Activated CD8-positive, alpha-beta memory T cell treated with anti-CD3 and anti-CD28 coated beads, Interleukin-2, amount 10 ng/mL, durations not matched to agents 7 days and 5 days (primary cell): ENCODE measurements at places on chromosomes 12 and 14. TPM values are rescaled to one million over a fixed set of nuclear protein-coding genes. Genes with fewer than 3 reads are reported as not detected.

DNA sequence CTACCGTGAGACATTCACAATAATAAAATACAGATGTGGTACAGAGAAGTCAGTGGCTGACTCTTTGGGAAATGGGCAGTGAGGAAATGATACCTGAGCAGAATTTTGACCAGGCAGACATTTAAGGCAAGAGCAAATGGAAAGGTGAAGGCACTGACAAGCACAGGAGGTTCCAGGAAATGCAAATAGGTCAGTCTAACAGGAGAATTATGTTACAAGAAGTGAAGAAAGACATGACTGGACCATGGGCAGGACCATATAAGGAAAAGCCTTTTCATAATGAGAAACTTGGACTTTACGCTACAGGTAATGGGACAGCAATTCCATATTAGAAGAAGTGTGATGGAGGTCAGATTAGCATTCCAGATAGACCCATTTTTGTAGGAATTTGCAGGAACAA is 338.9 kb downstream of the PDZRN4 start:
- H3K27me3 ChIP-seq: peaks cover 3% of the 10 kb centered on the region
- peaks cover 3% of the 10 kb centered on the region for H3K4me1 ChIP-seq
- no peak for DNase-seq
- no peak overlapping the region for H3K27ac ChIP-seq
- no peaks in the 10 kb centered on the region for H3K36me3 ChIP-seq
- H3K4me3 ChIP-seq: no peak overlapping the region

- H3K4me3 ChIP-seq: peak overlapping the region; percentile 91
- peak overlapping the region; percentile 43 for H3K27ac ChIP-seq
- peaks cover 25% of the 10 kb centered on the region for H3K36me3 ChIP-seq
- DNase-seq: no peak
Measured at GRCh38 chr14:60163693-60164092, 1.5 kb downstream of the DHRS7 start.

- no peaks in the 10 kb centered on the region for H3K4me1 ChIP-seq
- H3K27me3 ChIP-seq: no peaks in the 10 kb centered on the region
- no peak for DNase-seq
- no peak overlapping the region for H3K4me3 ChIP-seq
- H3K36me3 ChIP-seq: no peaks in the 10 kb centered on the region
- H3K27ac ChIP-seq: no peak overlapping the region
Measured at GRCh38 chr12:129556082-129556481, 347.7 kb downstream of the TMEM132D start.

The CCDC197 gene
- total RNA-seq: 0.14 TPM

The KRT73 gene
- not detected for total RNA-seq

The SDS gene
- total RNA-seq: not detected
